ENCODE measurements at places on chromosomes 12 and 14. TPM values are rescaled to one million over a fixed set of nuclear protein-coding genes. Genes with fewer than 3 reads are reported as not detected.

DNA sequence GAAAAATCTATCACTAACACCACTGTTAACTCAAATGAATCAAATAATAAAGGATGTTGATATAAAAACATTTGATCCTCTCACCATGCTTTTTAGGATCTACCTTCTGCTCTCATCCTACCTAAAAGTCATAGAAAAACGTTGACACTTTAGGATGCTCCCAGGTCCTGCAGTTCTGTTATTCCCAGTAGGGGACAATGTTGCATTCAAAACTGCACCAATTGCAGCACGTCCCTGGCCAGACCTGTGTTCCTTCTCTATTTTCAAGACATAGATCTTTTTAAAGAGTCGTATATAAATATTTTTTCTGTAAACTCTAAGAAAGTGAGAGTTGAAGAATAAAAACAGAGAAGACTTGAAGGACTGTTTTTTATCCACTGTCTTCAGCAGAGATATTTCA, 8.8 kb downstream of the AICDA start:
- DNase-seq = no peak

- no peak for DNase-seq
These were observed 142.1 kb downstream of the GXYLT1 start for GRCh38 chr12:42002563-42002962.

DNA sequence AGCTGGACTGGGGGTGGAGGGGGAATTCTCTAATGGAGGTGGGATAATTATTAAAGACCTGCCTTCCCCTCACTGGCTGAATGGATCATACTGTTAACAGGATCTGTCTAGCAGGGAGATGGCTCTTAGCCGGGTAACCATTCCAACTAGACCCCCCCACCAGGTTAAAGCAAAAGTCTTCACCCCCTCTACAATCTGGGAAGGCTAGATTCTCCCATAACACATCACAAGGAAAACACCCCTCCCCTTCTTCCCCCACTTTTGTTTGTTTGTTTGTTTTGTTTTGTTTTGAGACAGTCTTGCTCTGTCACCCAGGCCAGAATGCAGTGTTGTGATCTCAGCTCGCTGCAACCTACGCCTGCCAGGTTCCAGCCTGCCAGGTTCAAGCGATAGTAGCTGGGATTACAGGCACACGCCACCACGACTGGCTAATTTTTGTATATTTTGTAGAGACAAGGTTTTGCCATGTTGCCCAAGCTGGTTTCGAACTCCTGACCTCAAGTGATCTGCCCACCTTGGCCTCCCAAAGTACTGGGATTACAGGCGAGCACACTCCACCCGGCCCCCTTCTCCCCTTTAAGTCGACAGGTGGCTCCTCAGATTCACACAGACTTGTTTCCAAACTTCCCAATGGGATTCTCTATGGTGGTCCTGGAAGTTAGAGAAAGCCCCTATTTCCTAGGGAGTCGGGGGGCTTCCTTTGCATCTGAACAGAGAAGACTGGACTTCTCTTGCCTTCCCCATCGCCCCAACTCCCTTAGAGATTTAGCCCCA, 3.5 kb upstream of the BAZ2A start:
- DNase-seq = no peak

The PARPBP gene
- 0.53 TPM for polyA plus RNA-seq

GRCh38 chr12:64082116-64082515, 140.0 kb downstream of the KICS2 start:
- DNase-seq = no peak

- no peak for DNase-seq
These were observed 24.3 kb upstream of the TMEM106C start for GRCh38 chr12:47939009-47939601.

GRCh38 chr12:101777978-101778377, 38.7 kb upstream of the SYCP3 start:
- DNase-seq = no peak

The IFT81 gene
- polyA plus RNA-seq = 7.2 TPM

DNA sequence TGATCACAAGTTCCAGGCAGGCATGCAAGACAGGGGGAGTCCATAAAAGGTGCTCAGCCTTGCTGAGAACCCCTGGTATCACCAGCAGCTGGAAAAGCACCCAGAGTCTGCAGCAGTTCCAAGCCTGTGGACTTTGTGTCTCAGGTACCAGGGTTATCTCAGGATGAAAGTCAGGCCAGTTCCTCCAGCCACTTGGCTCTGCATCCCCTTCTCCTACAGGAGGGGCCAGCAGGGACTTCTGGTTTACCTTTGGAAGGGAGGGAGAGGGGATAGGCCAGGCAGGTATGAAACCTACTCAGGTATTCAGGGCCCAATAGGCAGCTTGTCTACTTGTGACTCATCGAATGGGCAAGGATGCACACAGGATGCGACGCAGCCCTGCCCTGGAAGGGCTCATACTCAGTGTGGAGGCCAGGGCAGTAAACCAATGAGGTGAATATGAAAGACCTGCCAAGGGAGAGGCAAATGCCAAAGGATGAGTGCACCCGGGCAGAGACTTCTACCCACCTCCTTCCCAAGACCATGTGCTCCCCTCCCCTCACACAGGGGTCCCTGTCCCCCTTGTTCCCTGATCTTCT, 148.2 kb downstream of the SLC38A6 start:
- DNase-seq = no peak

GRCh38 chr12:108505129-108505528, 9.9 kb upstream of the FICD start:
- no peak for DNase-seq

DNA sequence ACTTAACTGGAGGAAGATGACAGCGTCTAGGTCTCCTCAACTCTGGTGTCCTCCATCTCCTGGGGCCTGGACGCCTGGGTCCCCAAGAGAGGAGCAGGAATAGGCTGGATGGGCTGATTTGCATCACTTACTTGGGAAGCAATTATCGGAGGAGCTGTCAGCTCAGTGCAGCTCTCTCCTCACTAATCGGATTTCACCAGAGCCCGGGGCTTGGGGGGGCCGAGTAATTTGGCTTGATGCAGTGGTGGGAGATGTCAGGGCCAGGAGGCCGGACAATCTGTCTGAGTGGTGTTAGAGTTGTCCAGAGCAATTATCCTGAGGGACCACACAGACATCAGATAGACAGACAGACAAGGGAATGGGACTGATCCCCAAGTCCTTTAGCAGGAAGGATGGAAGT, 4.6 kb upstream of the SMUG1 start:
- no peak for DNase-seq

The FZD10 gene
- polyA plus RNA-seq = 0.04 TPM

DNA sequence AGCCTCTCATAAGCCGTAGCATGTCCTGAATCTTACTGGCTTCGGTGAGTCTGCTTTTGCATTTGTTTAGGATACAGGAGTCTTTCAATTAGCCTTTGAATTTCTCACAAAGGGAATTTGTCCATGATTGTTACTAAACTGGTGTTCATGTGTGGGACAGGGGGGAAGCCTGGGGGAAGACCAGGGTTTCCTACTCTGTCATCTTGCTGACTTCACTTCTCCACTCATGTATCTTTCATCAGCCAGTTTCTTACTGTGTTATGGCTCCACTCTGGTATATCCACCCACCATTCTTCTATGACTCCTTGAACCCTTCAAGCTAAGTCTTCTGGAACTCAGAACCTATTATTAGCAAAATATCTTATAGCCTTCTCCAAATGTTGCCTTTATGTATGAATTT, 31.7 kb upstream of the A2M start:
- no peak for DNase-seq

The DYRK2 gene
- polyA plus RNA-seq = 2.6 TPM

The LMNTD1 gene
- 0.70 TPM for polyA plus RNA-seq

- DNase-seq = no peak
These were observed 237.2 kb upstream of the SRRM4 start for GRCh38 chr12:118743896-118744700.

The DEGS2 gene
- 3.9 TPM for polyA plus RNA-seq

Data from pancreas (tissue), 10 donors.